ENCODE measurements at places on chromosomes 2 and 18. TPM values are rescaled to one million over a fixed set of nuclear protein-coding genes. Genes with fewer than 3 reads are reported as not detected.

The CD207 gene
- total RNA-seq: 0.07 TPM

The SOCS6 gene
- total RNA-seq: 28.2 TPM

The CYS1 gene
- 1.3 TPM for total RNA-seq

The CFC1 gene
- not detected for total RNA-seq

The TOGARAM2 gene
- total RNA-seq: 0.16 TPM

The STRN gene
- total RNA-seq: 21.0 TPM

The SERPINB4 gene
- 0.14 TPM for total RNA-seq

The ATG9A gene
- total RNA-seq: 46.8 TPM

The TNFRSF11A gene
- 5.1 TPM for total RNA-seq

The CD8B gene
- not detected for total RNA-seq

The CCL20 gene
- 3.9 TPM for total RNA-seq

The KCNG2 gene
- total RNA-seq: not detected

The TTN gene
- 0.01 TPM for total RNA-seq

The CKAP2L gene
- 12.4 TPM for total RNA-seq

The DSEL gene
- total RNA-seq: 0.53 TPM

The COBLL1 gene
- 5.4 TPM for total RNA-seq

The SPR gene
- total RNA-seq: 120 TPM

The GKN2 gene
- 1.5 TPM for total RNA-seq

All from A549 treated with dexamethasone at 1 μM for 4 hours (cell line).